Activated CD4-positive, alpha-beta T cell treated with anti-CD3 and anti-CD28 coated beads for 48 hours (primary cell): ENCODE measurements at places on chromosomes 5 and 9.

DNA sequence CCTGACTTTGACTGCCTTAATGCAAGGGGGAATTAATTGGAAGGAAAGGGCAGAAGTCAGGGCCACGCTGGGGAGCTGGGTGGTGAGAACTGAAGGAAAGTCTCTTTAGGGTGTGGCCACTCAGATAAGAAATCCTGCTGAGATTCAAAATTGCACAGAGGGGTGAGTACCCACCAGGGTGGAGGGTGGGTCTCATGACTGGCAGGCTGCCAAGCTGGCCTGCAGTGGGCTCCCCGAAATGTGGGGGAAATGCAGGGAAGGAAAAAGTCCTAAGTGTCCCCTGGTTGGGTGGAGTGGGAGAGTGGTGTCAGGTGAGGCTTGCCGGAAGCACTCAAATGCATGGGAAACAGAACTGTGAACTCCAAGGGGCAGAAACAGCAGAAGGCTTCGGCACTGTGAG, 24.1 kb downstream of the TSPAN17 start:
- no peak for DNase-seq

GRCh38 chr5:71734141-71734540, 15.1 kb downstream of the CARTPT start:
- no peak for DNase-seq

- no peak for DNase-seq
These were observed 36.9 kb downstream of the BTNL9 start for GRCh38 chr5:181076920-181077319.

DNA sequence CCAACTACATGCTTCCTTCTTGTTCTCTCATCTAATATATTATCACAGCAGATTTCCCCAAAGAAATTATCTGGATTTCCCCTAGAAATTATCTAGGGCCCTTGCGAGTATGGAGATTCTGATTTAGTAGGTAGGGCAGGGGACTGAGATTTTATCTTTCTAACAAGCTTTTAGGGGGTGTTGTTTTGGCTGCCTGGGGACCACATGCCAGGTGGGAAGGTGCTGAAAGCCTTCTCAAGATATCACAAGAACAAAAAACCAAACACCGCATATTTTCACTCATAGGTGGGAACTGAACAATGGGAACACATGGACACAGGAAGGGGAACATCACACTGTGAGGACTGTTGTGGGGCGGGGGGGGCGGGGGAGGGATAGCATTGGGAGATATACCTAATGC, 146.5 kb upstream of the CDH10 start:
- DNase-seq = no peak

GRCh38 chr5:3818624-3819023, 223.0 kb downstream of the IRX1 start:
- no peak for DNase-seq

DNA sequence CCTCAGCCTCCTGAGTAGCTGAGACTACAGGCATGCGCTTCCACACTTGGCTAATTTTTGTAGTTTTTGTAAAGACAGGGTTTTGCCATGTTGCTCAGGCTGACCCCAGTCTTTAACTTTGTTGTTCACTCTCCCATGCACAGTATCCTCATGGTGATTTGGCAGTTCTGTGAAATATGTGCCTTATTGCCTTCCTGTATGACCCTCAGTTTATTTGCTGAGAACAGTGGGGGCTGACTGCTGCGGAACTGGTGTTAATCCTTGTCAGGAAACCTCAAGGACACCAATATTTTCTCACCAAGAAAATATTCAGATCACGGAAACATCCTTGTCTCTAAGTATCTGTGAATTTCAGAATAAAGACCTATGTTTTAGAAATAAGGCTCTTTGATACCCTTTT, 287.8 kb downstream of the ARRDC3 start:
- no peak for DNase-seq

- DNase-seq = no peak
These were observed 160.3 kb downstream of the CEMIP2 start for GRCh38 chr9:71608021-71608420.

GRCh38 chr9:1982074-1982473, 33.1 kb upstream of the SMARCA2 start:
- DNase-seq = no peak

GRCh38 chr5:168457542-168457941, 28.7 kb upstream of the RARS1 start:
- DNase-seq = no peak

DNA sequence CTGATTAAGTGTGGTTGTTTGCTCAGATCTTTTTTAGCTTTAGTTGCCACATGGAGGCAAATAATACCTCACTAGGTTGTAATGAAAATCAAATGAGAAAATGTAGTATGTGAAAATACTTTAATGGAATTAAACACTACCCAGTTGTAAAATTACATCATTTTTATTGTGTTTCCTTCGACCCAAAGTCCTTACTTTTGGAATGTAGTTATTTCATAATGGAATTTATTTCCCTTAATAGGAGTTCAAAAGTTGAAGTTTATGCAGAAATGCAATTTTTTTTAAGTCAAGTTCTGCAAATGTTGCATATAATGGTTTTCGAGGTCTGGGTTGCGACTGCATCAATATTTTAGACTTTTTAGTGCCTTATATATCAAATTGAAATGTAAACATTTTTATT, 31.0 kb downstream of the TNPO1 start:
- DNase-seq = no peak

DNA sequence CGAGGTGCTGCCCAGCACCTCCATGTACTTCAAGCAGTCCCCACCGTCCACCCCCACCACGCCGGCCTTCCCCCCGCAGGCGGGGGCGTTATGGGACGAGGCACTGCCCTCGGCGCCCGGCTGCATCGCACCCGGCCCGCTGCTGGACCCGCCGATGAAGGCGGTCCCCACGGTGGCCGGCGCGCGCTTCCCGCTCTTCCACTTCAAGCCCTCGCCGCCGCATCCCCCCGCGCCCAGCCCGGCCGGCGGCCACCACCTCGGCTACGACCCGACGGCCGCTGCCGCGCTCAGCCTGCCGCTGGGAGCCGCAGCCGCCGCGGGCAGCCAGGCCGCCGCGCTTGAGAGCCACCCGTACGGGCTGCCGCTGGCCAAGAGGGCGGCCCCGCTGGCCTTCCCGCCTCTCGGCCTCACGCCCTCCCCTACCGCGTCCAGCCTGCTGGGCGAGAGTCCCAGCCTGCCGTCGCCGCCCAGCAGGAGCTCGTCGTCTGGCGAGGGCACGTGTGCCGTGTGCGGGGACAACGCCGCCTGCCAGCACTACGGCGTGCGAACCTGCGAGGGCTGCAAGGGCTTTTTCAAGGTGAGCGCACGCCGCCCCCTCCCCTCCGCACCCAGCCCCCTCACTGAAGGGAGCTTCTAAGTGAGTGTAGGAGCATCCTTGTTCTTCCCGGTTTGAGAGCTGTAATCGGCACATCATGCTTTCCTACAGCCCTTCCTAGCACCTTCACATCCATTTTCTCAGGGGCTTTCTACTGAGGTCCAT, 6.9 kb downstream of the NR4A3 start:
- no peak for DNase-seq

DNA sequence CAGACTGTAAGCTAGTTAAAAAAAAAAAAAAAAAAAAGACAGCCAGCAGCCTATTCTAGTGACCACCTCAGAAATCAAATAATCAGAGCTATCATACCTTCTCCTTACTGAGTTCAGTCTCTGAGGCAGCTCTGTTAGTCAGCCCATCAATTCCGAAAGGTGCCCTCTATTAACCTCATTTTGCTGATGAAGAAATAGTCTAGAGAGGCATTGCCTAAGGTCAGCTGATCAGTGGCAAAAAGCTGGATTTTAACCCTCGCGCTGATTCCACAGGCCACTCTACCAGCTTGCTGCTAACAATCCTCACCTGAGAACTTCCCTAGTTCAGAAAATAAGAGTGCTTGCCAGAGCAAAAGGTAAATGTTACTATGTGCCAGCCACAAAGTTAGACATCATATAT, 172.0 kb downstream of the DENND1A start:
- DNase-seq = no peak
